Activated T-helper 17 cell treated with anti-CD3 and anti-CD28 coated beads, Interleukin-2, amount 50 U/mL, for 72 hours (primary cell): ENCODE measurements at places on chromosomes 1 and 21. TPM values are rescaled to one million over a fixed set of nuclear protein-coding genes. Genes with fewer than 3 reads are reported as not detected.
A peak's percentile ranks its signal among the peaks of the same experiment; 100 is the strongest.

- ATAC-seq, result peak; percentile 8
Observed at GRCh38 chr1:181104042-181104789, 15.7 kb downstream of the IER5 start.

GRCh38 chr1:53697721-53698383, 41.1 kb downstream of the GLIS1 start:
- no peak for ATAC-seq

GRCh38 chr1:246789454-246790339, 65.5 kb downstream of the SCCPDH start:
- no peak for ATAC-seq

DNA sequence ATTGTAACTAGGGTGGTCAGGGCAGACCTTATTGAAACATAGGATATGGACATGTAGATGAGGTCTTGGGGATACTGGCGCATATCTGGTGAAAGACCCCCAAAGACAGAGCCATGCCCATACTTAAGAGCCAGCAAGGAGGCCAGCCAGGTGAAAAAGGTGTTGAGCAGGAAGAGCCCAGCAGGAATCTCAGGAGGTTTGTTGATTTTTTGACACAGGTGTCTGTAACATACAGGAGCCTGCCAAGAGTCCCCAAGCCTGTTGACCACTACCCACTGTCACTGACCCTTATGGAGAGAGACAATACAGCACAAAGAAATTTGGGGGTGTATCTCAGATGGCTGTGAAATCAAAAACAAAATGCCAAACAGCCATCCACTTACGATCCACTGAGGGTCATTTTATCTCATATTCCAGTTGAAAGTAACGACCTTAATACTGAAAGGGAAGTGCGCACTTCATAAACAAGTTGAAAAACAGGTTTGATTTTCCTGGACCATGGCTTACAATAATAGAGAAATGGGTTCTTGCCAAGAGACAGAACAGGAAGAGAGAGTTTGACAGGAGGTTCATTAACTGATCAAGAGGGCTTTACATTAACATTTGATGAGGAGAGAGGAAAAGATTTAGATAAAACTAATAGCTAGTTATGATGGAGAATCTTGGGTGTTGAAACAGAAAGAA, 163.6 kb downstream of the GLUL start:
- no peak for ATAC-seq

DNA sequence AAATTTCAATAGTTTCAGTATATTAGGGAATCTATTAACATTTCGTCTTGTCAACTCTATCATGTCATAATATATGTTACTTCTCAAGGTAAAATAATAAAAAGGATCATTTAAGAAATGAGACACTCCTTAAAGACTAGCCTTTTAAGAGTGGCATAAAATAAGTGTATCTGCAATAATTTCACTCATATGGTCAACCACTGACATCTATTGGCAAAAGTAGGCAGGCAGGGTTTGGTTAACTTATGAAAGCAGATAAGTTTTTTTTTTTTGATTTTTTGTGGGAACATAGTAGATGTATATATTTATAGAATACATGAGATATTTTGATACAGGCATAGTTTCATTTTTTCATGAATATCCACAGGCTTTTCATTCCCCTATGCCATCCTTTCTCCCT, 5.5 kb upstream of the RGS21 start:
- no peak for ATAC-seq

DNA sequence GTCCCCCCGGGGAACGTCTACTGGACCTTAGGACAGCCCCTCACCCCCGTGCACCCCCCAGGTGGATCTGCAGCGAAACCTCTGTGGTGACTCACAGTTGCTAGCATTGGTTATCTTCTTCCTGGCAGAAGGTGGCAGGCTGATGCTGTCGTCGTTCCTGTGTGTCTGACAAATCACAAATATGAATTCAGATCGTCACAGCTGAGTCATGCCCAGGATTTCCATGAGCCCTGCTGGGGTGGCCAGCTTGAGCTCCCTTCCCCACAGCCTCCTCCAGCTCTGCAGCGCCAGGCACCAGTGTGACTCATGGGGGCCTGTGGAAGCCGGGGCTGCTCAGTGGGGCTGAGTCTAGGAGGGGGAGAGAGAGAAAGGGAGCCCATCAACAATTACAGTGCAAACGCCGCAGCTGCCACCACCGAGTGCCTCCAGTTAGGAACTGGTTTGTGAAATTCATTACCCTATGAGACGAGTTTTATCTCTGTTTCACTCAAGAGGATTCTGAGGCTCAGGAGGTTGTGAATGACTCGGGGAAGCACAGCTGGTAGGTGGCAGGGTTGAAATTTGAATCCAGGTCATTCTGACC, 197.9 kb downstream of the DYRK1A start:
- peak; percentile 88 for ATAC-seq

- ATAC-seq, result no peak
Observed at GRCh38 chr1:206606867-206607266, 5.4 kb downstream of the EIF2D start.

DNA sequence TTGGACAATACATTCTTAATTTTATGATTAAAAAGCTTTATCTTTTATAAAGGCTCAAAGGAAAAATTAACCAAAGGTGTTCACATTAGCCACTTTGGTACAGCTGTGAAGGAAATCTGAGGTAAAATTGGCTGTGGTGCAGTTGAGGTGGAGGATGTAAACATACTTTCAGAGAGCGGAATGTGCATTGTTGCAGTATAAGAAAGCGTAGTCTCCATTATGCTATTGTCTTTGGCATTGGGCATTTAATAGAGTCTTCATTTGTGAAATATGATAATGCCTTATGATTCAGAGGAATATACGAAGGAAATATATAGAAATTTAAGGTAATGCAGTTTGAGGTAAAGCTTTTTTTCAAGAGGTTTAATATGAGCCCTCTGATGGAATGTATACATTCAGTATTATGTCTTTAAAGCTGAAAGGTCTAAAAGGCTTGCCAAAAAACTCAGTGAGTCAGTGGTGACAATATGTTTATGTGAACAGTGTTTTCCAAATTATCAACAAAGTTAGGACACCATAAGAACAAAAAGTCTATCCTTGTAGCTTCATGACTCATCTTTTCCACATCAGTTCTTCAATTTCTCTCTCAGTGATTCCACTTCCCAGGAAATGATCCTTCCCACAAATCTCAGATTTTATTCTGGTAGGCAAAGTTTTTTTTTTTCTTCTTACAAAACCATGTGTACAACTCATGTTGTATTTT, 26.9 kb upstream of the DDR2 start:
- no peak for ATAC-seq

GRCh38 chr1:151037032-151037431, 646 bp downstream of the BNIPL start:
- no peak for ATAC-seq

GRCh38 chr21:43278766-43279577, 110.2 kb downstream of the CRYAA start:
- ATAC-seq, result no peak

GRCh38 chr1:4002741-4003140, 102.7 kb upstream of the C1orf174 start:
- ATAC-seq, result no peak

DNA sequence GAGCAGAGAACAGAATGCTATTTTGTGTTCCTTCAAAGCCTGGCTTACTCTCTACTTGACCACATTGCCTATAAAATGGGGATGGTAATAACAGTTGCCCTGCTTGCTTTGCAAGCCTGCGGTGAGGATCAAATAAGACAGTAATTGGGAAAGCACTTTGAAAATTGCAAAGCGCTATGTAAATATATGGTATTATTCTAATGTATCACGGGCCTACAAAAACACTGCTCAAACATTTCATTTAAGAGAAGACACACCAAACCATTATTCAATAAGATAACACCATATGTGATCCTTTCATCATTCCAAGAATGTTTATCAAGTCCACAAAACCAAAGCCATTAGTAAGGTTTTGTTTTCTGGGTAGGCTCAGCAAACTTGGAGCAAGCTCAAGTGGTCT, 208.4 kb downstream of the ROR1 start:
- no peak for ATAC-seq

GRCh38 chr21:18477043-18477442, 73.5 kb upstream of the TMPRSS15 start:
- no peak for ATAC-seq

GRCh38 chr1:30976143-30976542, 67.6 kb upstream of the SDC3 start:
- ATAC-seq, result no peak

- no peak for ATAC-seq
Observed at GRCh38 chr21:43688906-43689305, 29.5 kb downstream of the RRP1B start.

DNA sequence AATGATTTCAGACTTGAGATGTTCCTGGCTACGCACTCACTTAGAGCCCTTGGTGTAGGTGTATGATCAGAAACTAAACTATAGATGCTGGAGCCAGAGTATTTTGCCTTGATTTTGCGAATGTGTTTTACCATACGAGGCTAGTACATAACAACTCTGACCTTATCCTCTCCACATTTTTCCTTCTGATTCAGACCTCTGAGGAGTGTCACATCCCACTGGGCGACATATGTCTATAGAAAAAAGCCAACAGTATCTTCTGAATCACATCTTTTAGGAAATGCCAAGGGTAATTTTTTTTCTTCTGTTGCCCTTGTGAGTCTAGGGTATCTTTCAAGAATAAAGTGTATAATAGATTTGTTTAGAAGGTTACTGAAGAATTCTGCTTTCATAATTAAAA, 49.6 kb downstream of the AK4 start:
- ATAC-seq, result no peak

DNA sequence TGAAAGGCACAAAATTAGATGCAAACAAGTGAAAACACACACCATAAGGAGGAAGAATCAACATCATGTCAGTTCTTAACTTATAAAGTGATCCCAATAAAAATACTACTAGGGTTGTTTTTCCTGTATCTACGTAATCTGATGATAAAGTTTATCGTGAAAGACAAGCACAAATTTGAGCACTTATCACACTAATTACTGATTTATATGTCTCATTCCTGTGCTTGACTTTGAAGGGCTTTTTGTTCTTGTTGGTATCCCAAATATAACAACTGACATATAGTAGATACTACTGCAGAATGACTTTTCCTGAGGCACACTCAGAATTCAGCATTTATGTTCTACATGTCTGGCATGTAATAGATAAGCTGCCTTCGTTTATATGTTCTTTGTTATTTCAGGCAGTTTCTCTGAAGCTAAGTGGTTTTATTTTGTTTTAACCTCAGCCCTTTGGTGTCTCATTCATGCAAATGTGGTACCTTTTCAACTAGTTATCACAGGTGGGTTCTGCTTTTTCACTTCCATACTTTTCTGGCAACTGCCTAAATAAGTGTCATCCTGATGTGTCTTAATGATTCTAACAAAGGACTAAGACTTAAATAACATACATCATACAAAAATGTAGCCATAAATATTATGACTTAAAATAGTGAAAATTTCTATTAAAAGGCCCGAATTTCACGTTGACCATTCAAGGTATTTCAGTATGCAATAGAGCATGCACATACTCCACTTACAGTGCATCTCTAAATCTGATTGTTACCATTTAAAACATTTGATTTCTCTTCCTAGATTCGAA, 73.2 kb downstream of the LRRC8C start:
- ATAC-seq, result no peak

DNA sequence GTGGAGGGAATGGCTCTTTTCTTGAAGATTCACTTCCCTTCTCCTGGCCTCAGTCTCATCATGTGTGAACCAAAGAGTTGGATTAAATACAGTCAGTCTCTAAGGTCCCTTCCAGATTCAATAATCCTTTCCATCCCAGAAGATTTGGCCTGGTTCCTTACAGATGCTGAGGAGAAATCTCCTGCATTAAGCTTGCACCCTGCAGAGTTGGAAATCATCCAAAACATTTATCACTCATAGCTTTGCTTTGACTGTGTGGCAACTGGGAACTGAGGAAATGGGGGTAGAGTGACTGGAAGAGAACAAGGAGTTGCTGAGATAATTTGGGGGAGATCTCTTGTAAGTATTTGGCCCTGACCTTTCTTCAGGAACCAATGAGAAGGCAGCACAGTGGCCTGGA, 220.5 kb upstream of the SGIP1 start:
- no peak for ATAC-seq

DNA sequence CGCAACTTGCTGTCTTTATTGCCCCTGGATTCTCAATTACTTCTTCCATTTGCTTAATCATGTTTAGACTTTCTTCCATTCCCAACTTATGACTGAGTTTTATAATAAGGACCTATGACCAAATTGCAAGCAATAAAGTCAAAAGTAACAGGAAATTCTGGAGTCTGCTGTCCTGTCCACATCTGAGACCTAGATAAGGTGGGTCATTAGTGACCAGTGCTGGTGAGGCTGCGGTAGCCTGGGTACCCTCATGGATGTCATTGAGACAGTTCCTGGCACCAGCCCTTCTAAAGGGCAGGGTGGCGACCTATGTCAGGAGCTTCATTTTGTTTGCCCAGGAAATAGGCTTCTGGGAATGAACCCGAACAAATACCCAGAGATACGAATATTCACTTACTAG, 30.6 kb upstream of the SSBP3 start:
- ATAC-seq, result no peak

- ATAC-seq, result no peak
Observed at GRCh38 chr21:27359141-27359540, 392.3 kb upstream of the ADAMTS5 start.

GRCh38 chr1:71853360-71853759, 429.0 kb downstream of the NEGR1 start:
- no peak for ATAC-seq

- ATAC-seq, result no peak
Observed at GRCh38 chr21:26106562-26106961, 64.0 kb downstream of the APP start.

DNA sequence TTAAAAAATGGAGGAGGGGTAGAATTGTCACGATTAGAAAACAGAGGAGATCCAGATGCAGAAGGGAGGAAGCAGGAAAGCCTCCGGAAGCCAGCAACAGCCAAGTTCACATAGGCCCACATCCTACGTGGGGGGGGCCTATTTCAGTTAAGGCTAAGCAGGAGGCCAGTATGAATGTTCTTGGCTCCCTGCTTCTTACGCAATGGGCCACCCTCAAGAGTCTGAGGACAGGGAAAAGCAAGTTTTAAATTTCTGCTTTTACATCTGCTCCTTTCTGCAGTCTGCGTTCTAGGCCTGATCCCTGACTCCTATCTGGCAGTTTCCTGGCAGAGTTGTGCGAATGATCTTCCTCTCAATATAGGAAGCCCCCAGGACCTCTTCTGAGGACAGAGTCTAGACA, 30.6 kb downstream of the RABIF start:
- no peak for ATAC-seq

DNA sequence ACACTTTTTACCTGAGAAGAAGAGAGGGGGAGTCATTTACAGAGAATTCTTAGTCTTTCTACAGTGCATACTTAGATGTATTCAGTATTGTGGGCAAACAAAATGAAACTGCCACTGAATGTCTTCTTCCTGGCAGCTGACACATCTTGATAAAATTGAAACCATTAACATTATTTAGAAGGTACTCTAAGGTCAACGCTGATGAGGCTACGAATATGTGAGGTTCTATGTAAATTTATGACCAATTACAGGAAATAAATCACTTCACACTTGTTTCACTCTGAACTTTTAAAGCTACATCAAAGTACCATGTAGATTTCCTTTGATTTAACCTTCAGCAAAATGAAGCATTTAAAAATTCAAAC, 51.3 kb upstream of the GFI1 start:
- ATAC-seq, result peak; percentile 65

The KANK4 gene
- total RNA-seq, result not detected

The GALNT2 gene
- total RNA-seq, result 49.7 TPM

The TRNP1 gene
- not detected for total RNA-seq

The C1QA gene
- not detected for total RNA-seq

The SDHB gene
- total RNA-seq, result 82.9 TPM

The ZNF683 gene
- not detected for total RNA-seq

The GPR89B gene
- total RNA-seq, result 11.0 TPM

The TRIM17 gene
- total RNA-seq, result 1.9 TPM

The CA6 gene
- 0.78 TPM for total RNA-seq
